ENCODE measurements at places on chromosomes 1 and 21.

DNA sequence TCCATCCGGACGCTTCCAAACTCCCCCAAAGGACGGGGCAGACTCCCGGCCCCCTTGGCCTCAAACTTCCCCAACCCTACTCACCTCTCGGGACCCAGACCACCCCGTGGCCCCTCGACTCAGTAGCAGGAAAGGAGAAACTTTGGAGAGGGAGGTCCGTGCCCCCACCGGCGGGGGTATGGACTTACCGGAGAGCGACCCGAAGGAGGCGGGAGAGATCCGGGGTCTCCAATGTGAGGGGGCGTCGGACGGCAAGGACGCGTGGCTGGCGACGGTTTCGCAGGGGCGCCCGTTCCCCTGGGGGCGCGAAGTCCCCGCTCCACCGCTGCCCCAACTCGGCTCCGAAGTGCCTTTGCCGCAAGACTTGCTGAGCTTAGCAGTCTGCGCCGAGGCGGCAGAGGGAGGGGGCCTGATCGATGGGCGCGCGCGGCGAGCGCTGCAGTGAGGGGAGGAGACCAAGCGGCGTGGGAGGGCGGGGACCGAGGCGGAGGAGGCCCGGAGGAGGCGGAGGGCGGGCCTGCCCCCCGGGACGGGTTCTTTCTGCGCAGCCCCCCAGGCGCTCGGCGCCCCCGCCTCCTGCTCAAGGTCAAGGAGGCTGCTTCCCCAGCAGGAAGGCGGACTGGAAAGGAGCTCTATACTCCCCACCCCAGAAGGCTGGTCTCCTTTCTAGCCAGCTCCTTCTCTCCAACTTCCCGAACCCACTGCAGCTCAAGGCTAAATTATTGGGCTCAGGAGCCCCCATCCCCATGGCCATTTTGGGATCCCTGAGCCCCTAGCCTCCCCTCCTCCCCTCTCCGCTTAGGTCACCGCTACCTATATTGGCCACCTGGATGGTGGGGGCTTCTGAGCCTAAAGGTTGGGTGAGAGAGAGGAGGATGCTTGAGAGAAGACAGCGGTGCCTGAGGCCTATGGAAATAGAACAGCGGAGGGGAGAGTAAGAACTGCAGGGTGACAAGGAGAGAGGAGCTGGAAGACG, at the start of gene SYT2:
Gene SYT2 (minus strand): TSS at position 385 of the 976 bp plus-strand sequence. CDS start 104,682 bp downstream, outside the sequence.
- DNase-seq, result no peak

DNA sequence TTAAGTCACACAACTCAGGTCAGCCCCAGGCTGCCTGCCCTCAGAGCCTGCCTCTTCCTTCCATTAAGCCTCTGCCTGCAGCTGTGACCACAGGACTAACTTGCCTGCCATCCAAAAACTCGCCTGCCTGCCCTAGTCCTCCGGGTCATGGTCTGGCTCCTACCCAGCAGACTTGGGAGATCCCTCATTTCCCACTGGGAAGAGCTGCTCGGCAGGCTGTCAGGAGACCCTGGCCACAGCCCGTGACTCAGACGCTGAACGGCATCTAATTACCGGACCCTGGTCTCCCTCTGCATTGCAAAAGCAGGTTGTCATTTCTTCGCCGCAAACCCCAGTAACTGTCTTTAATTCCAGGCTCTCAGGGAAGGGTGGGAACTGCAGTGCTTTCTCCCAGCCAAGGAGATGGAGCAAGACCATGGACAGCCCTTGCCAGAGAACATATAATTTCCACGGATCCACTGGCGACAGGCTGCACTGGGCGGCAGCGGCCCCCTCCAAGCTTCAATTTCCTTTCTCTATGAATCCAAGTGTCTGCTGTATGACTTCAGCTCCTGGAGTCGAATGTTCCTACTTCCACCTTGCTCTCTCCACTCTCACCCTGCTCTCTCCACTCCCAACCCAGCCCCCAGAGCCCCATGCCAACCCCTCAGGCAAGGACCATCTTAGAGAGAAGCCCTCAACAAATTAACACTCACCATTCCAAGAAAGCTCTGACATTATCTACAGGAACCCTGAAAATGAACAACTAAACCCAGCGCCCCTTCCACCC, 20.4 kb downstream of the OLFML2B start:
- peak; percentile 88 for DNase-seq

- DNase-seq, result peak; percentile 72
These were observed 76.8 kb downstream of the SLC45A1 start for GRCh38 chr1:8394456-8395321.

DNA sequence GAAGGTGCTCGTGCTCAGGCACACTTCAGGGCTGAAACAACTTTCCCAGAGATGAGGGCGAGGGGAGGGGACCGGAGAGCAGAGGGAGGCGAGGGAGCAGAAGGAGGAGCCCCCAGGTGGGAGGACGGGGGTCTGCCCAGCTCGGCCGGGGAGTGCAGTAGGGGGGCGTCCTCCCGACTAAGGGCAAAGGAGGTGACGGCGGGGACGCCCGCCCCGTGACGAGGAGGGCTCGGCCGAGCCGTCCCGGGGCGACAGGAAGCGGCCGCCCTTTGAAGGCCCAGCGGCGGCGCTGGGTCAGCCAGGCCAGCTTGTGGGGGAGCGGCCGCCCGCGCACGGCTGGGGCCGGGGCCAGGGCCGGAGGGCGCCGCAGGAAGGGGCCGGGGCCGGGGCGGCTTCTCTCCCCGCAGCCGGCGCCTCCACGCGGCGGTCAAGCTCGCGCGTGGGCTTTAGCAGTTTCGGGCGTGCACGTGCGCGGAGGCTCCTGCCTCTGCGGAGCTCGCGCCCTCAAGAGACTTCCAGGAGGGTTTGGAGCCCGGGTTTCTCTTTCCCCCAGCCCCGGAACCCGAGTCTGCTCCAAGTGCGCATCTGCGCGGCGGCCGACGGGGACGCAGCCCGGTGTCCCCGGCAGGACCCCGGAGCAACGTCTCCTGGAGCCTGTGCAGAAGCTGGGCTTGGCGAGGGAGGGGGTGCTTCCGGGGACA, 100.8 kb upstream of the SLC45A1 start:
- no peak for DNase-seq

GRCh38 chr21:33695813-33696212, 53.5 kb downstream of the ITSN1 start:
- no peak for DNase-seq

DNA sequence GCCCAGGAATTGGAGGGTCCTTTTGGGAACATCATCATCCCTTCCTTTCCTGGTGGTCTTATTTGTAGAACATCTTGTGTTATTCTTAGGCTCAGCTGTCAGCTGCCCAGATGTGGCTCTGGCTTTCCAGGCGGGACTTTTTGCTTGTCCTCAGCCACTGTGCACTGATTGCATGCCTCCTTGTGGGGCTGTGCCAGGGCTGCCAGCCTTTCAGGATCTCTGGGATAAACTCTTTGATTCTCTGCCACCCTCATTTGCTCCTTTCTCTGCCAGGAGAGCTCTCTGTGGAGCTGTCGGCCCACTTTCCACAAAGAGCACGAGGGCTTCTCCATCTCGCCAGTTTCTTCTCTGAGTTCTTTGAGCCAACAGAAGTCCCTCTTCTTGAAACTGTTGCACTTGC, 63.1 kb downstream of the PTPRU start:
- DNase-seq, result no peak

All from AG04449 (cell line).